Sigmoid colon (tissue), 7 donors: ENCODE measurements at places on chromosomes 12 and 14. TPM values are rescaled to one million over a fixed set of nuclear protein-coding genes. Genes with fewer than 3 reads are reported as not detected.

Gene ALDH1L2
- 3.1 TPM for total RNA-seq

Gene ERP27
- total RNA-seq: not detected

Gene REM2
- total RNA-seq: 1.4 TPM

Gene CCDC92
- 20.7 TPM for total RNA-seq

Gene RNASE7
- not detected for total RNA-seq

Gene AMIGO2
- 59.2 TPM for total RNA-seq

Gene PTHLH
- 4.4 TPM for total RNA-seq

Gene KRT6A
- total RNA-seq: not detected

Gene TSPAN19
- 0.81 TPM for total RNA-seq

Gene CACNA2D4
- total RNA-seq: 3.2 TPM

Gene SMIM41
- not detected for total RNA-seq

Gene DYNLL1
- 247 TPM for total RNA-seq

Gene KLHL33
- 1.4 TPM for total RNA-seq

Gene CRACR2A
- total RNA-seq: 4.2 TPM

- peak overlapping the region; percentile 56 for H3K27ac ChIP-seq
- H3K27me3 ChIP-seq: no peaks in the 10 kb centered on the region
- DNase-seq: no peak
- H3K4me3 ChIP-seq: no peak overlapping the region
- H3K4me1 ChIP-seq: peaks cover 15% of the 10 kb centered on the region
- no peaks in the 10 kb centered on the region for H3K36me3 ChIP-seq
These were observed 417.1 kb downstream of the AEBP2 start for GRCh38 chr12:19856389-19856788.

GRCh38 chr14:93303659-93304058 lies 29.2 kb downstream of the BTBD7 start:
- H3K4me1 ChIP-seq: no peaks in the 10 kb centered on the region
- DNase-seq: no peak
- no peak overlapping the region for H3K27ac ChIP-seq
- no peak overlapping the region for H3K4me3 ChIP-seq
- H3K27me3 ChIP-seq: no peaks in the 10 kb centered on the region

GRCh38 chr14:24417832-24418491 lies 11.5 kb downstream of the CBLN3 start:
- H3K4me3 ChIP-seq: no peak overlapping the region
- no peak overlapping the region for H3K27ac ChIP-seq
- no peaks in the 10 kb centered on the region for H3K4me1 ChIP-seq
- H3K27me3 ChIP-seq: no peaks in the 10 kb centered on the region
- H3K36me3 ChIP-seq: peaks cover 7% of the 10 kb centered on the region
- DNase-seq: no peak

- DNase-seq: no peak
- H3K27ac ChIP-seq: no peak overlapping the region
- H3K4me3 ChIP-seq: no peak overlapping the region
- H3K36me3 ChIP-seq: no peaks in the 10 kb centered on the region
- H3K4me1 ChIP-seq: no peaks in the 10 kb centered on the region
These were observed 37.9 kb downstream of the GLIPR1L2 start for GRCh38 chr12:75428767-75429166.

- H3K27me3 ChIP-seq: no peaks in the 10 kb centered on the region
- DNase-seq: no peak
- no peak overlapping the region for H3K4me3 ChIP-seq
- no peak overlapping the region for H3K27ac ChIP-seq
- H3K36me3 ChIP-seq: no peaks in the 10 kb centered on the region
These were observed 17.9 kb upstream of the RCOR1 start for GRCh38 chr14:102574281-102575159.

DNA sequence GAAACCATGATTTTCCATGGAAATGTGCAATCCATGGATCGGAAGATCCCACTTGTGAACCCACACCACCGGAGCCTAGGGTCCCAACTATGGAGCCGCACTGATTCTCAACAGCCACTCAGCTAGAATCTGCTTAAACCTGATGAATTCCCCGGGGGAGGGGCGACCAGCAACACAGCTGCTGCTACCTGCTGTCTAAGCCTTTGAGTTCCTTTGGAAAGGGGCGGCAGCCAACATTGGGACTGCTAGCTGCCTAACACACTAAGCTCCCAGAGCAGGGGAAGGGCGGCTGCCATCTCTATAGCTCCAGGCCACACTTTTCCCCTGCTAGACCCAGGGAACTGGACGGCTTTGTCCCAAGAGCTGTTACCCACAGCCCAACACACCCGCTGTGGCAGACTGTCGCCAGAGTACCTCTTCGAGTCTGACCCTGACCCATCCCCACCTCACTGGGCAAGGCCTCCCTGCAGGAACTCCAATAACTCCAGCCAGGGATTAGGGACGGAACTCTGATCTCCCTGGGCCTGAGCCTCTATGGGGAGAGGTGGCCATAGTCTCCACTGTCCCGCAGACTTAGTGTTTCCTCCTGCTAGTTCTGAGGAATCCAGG lies 205.8 kb upstream of the SLC16A7 start:
- H3K4me3 ChIP-seq: no peak overlapping the region
- H3K27ac ChIP-seq: no peak overlapping the region
- H3K36me3 ChIP-seq: no peaks in the 10 kb centered on the region
- DNase-seq: no peak
- H3K27me3 ChIP-seq: no peaks in the 10 kb centered on the region

GRCh38 chr14:98404811-98405210 lies 867.2 kb downstream of the BCL11B start:
- H3K4me3 ChIP-seq: no peak overlapping the region
- DNase-seq: no peak
- no peaks in the 10 kb centered on the region for H3K36me3 ChIP-seq
- no peaks in the 10 kb centered on the region for H3K27me3 ChIP-seq

- no peaks in the 10 kb centered on the region for H3K27me3 ChIP-seq
- no peak for DNase-seq
- no peaks in the 10 kb centered on the region for H3K36me3 ChIP-seq
- H3K4me1 ChIP-seq: no peaks in the 10 kb centered on the region
- H3K27ac ChIP-seq: no peak overlapping the region
These were observed 129.9 kb downstream of the NPAS3 start for GRCh38 chr14:33068626-33069025.

GRCh38 chr12:126418400-126418799 lies 1353.2 kb downstream of the AACS start:
- no peak overlapping the region for H3K27ac ChIP-seq
- no peak for DNase-seq
- H3K36me3 ChIP-seq: no peaks in the 10 kb centered on the region
- no peaks in the 10 kb centered on the region for H3K4me1 ChIP-seq
- no peak overlapping the region for H3K4me3 ChIP-seq
- H3K27me3 ChIP-seq: no peaks in the 10 kb centered on the region

DNA sequence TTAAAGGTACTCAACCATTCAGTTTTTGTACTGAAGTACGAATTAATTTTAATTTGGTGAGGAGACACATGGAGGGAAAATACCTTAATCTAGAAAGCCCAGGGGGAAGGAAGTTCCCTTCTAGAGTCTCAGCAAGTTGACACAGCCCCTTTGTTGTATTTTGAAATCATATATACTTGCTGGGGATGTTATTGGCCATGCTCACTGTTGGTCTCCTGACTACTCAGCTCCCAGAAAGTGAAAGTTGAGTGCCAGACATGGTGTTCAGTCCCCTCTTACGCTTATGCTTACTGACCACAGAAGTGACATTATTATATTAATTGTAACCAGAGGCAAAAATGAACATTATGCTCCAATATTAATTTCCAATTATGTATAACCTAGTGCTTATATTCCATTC lies 28.1 kb downstream of the ARF6 start:
- H3K27ac ChIP-seq: no peak overlapping the region
- H3K27me3 ChIP-seq: no peaks in the 10 kb centered on the region
- no peak overlapping the region for H3K4me3 ChIP-seq
- no peaks in the 10 kb centered on the region for H3K4me1 ChIP-seq

DNA sequence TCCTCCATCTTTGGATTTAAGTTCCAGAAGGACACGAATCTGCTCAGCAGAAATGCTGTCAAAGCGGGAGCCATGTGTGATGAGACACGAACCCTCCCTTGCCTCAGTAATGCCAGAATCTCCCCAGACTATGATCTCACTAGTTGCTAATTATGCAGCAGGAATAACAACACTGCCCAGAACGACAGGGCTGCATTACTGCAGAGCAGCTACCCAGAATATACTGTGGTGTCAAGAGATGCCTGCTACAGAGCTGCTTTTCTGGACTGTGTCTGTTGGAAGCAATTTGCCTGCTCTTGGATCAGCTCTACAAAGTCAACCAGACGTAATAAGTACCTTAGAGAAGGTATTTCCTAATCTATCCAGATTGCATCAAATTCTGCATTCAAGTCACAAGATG lies 5.5 kb downstream of the CSRNP2 start:
- H3K27me3 ChIP-seq: no peaks in the 10 kb centered on the region
- H3K4me1 ChIP-seq: peaks cover 22% of the 10 kb centered on the region
- no peaks in the 10 kb centered on the region for H3K36me3 ChIP-seq
- no peak for DNase-seq

- DNase-seq: no peak
- H3K27me3 ChIP-seq: no peaks in the 10 kb centered on the region
- H3K4me1 ChIP-seq: no peaks in the 10 kb centered on the region
- H3K36me3 ChIP-seq: peaks cover 30% of the 10 kb centered on the region
- H3K4me3 ChIP-seq: no peak overlapping the region
These were observed 27.8 kb downstream of the SNRNP35 start for GRCh38 chr12:123485756-123486155.

GRCh38 chr12:67942724-67943123 lies 46.5 kb upstream of the IFNG-AS1 start:
- H3K36me3 ChIP-seq: no peaks in the 10 kb centered on the region
- peaks cover 41% of the 10 kb centered on the region for H3K4me1 ChIP-seq

DNA sequence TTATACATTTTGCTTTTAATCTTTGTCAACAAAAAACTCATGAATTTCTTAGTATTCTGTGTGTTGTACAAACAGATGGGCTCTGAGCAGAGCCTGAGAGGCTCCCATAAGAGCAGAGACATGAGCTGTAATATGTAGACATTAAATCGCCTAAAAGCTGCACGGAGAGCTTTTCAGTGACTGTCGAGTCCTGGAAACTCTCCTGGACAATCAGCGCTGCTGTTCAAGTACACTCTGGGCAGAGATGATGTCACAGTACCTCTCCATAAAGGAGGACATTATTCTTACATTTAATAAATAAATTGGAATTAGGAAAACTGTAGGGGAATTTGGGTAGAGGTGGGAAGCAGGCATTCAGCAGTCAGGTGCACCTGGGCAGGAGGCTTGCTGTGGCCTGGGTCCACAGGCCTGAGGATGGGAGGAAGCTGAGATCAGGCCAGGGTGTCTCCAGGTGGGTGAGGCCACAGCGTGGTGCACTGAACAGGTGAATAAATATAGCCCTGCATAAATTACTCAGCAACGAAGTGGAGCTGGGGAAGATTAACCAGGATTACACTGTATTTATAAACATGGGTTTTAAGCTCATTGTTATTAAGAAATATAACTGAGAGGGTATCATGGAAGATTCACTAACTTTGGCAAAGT lies 13.3 kb upstream of the TCL1A start:
- no peak overlapping the region for H3K27ac ChIP-seq
- no peak for DNase-seq
- no peaks in the 10 kb centered on the region for H3K36me3 ChIP-seq
- no peak overlapping the region for H3K4me3 ChIP-seq

DNA sequence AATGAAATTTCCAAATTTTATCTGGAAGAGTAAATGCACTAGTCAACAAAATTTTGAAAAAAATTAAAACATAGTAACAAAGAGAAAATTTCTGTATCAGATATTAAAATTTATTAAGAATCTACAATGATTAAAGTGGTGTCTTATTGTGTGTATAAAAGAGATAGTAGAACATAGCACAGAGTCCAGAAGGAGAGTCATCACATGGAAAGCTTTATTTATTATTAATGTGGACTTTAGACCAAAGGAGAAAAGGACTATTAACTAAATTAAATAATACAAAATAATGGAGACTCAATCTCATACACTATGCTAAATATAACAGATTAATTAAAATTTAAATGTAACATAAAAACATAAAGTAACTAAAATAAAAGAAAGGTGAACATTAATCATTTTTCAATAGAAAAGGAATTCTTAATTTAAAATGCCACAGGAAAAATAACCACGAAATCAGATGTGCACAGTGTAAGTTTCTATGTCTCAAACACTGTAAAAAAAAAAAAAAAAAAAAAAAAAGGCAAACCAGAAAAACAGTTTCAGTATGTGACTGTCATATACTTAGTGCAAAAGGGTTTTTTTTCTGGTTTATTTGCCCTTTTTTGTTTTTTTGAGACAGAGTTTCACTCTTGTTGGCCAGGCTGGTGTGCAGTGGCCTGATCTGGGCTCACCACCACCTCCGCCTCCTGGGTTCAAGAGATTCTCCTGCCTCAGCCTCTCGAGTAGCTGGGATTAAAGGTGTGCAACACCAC lies 95.4 kb downstream of the MYF5 start:
- H3K4me3 ChIP-seq: no peak overlapping the region
- no peak for DNase-seq
- H3K27me3 ChIP-seq: no peaks in the 10 kb centered on the region
- H3K27ac ChIP-seq: no peak overlapping the region
- H3K36me3 ChIP-seq: no peaks in the 10 kb centered on the region
- H3K4me1 ChIP-seq: no peaks in the 10 kb centered on the region

GRCh38 chr12:96247563-96247962 lies 53.4 kb downstream of the ELK3 start:
- H3K27ac ChIP-seq: no peak overlapping the region
- H3K36me3 ChIP-seq: peaks cover 33% of the 10 kb centered on the region
- H3K27me3 ChIP-seq: no peaks in the 10 kb centered on the region
- H3K4me1 ChIP-seq: peaks cover 27% of the 10 kb centered on the region
- no peak overlapping the region for H3K4me3 ChIP-seq

DNA sequence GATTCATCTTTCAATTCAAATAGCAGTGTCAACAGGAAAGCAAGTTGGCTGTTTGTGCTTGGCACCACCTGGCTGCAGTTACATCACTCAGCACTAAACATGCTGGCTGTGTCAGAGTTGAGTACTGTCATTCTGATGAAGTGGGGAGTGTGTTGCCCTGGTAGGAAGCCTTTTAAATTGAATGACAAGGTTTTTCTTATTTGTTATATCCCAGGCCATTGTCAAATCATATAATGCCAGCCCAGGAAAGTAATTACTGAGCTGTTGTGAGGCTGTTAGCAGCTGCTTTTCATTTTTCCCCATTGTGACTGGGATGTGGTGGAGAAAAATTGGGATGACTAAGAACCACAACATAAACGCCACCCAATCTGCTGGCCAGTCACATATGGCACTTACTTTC lies 106.5 kb upstream of the PRKD1 start:
- no peaks in the 10 kb centered on the region for H3K4me1 ChIP-seq
- H3K36me3 ChIP-seq: no peaks in the 10 kb centered on the region
- no peak overlapping the region for H3K27ac ChIP-seq
- H3K27me3 ChIP-seq: no peaks in the 10 kb centered on the region

- H3K27me3 ChIP-seq: peaks cover 22% of the 10 kb centered on the region
- DNase-seq: no peak
- H3K4me1 ChIP-seq: no peaks in the 10 kb centered on the region
- H3K4me3 ChIP-seq: peak within 1 kb of the TSS; percentile 39
- H3K27ac ChIP-seq: no peak within 1 kb of the TSS
These were observed at the start of gene KIF5A for GRCh38 chr12:57549909-57550640. KIF5A (plus strand) TSS chr12:57550044; CDS start chr12:57550272, 228 bp downstream.
